ENCODE measurements at places on chromosomes 2 and 18.

GRCh38 chr18:47689371-47689770 is 241.1 kb downstream of the SMAD2 start:
- no peak for DNase-seq

DNA sequence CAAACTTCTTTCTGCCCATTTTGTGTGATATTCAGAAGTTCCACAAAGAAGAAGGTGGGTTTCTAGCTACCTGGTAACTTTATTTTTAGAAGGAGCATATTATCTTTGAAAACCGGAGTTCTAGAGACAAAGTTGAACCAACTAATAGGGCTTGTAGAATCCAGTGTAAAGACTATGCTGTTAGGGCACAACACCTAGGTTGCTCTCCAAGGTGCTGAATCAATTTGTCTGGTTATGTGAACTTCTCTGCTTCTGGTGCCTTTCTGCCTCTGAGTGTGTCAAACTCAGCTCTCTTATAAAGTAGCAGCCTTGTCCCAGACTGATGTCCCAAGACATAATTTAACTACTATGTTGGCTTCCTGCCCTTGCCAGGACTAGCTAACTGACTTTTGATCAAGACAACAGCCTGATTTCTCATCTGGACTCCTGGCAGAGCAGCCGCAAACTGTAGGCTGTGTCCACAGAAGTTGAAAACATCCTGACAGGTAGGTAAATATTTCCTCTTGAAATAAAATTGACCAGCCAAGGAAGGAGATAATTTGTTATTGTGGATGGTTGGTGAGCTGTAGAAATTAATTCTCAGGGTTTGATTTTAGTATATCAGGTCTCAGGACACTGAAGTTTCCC is 119.4 kb downstream of the CYRIA start:
- DNase-seq: no peak

DNA sequence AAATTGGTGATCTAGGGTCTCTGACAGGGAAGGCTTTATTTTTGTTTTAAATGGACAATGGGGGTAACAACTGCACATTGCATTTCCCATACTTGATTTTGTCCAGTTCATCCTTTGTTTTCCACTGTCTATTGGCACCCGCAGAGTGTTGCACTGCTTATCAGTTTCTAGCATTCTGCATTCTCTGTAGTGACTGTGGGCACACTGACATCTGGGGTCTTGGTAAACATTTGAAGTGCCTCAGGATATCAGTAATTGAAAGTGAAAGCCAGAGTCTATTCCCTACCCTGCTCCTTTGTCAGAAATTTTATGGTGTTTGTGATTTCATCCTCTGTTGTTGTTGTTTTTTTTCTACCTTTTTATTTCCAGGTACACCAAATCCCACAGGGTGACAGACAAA is 132.1 kb upstream of the EPC2 start:
- DNase-seq: no peak

DNA sequence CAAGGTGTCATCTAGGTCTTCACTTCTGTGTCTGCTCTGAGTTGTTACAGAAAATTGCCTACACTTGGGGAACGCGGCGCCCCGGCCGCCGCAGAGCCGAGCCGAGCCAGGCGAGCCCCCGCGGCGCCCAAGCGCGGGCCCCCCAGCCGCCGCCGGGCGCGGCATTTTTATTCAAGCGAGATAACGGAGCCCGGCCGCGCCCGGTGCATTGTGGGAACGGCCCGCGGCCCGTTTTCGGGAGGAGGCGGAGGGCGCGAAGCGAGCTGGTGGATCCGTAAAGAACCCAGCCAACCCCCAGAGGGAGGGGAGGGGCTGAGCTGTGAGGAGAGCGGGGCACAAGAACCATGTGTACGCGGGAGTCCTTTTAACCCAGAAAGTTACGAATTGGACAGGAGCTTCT is 191.8 kb downstream of the FTCDNL1 start:
- peak; percentile 39 for DNase-seq

GRCh38 chr18:40346146-40346545 is 1608.9 kb upstream of the PIK3C3 start:
- DNase-seq: no peak

Measured in stimulated activated CD8-positive, alpha-beta memory T cell treated with anti-CD3 and anti-CD28 coated beads, Interleukin-4, amount 100 ng/mL, for 48 hours (primary cell).